Panc1 (cell line): ENCODE measurements at places on chromosomes 7 and 10.
A peak's percentile ranks its signal among the peaks of the same experiment; 100 is the strongest.

GRCh38 chr10:18554479-18554878 is 96.9 kb downstream of the NSUN6 start:
- no peak for DNase-seq
- no peaks in the 10 kb centered on the region for H3K36me3 ChIP-seq

GRCh38 chr7:50423860-50424259 is 26.3 kb downstream of the FIGNL1 start:
- H3K4me1 ChIP-seq, result no peaks in the 10 kb centered on the region
- no peak for DNase-seq
- H3K27ac ChIP-seq, result no peak overlapping the region

DNA sequence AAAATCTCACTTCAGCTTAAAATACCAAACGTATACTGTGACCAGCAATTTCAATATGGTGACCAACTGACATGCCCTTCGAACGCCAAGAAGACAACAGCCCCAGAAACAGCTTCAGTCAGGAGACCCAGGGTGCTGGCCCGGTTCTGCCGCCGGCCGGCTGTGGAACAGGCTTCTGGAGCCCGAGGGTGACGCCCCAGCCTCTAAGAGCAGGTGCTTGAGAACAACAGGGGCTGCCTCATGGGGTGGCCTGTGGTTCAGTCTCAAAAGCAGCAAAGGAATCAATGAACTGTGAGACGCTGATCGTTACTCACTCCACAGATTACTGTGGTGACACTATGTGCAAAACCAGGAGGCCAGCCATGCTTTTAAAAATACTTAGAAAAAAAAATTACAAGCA is 17.3 kb downstream of the GPER1 start:
- no peak for DNase-seq
- H3K36me3 ChIP-seq, result no peaks in the 10 kb centered on the region
- no peaks in the 10 kb centered on the region for H3K4me1 ChIP-seq
- no peaks in the 10 kb centered on the region for H3K27me3 ChIP-seq
- H3K27ac ChIP-seq, result no peak overlapping the region

DNA sequence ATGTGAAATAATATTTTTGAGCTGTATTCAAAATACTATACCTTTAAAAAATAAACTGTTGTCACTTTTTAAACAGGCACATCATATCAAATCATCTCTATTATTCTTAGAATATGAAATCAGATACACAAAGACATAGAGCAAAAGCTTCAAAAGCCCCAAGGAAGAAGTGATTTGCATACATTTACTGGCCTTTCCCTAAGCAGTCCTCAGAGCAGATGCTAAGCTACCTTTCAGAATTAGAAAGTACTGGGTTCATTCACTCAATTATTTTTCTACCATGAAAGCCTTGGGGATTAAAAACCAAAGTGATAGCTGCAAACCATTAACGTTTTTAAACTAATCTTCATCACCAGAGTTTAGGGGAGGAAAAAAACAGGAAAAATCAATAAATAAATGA is 55.8 kb upstream of the RNF148 start:
- no peak overlapping the region for H3K27ac ChIP-seq
- H3K27me3 ChIP-seq, result no peaks in the 10 kb centered on the region
- H3K36me3 ChIP-seq, result no peaks in the 10 kb centered on the region
- H3K4me1 ChIP-seq, result no peaks in the 10 kb centered on the region
- no peak overlapping the region for H3K4me3 ChIP-seq

DNA sequence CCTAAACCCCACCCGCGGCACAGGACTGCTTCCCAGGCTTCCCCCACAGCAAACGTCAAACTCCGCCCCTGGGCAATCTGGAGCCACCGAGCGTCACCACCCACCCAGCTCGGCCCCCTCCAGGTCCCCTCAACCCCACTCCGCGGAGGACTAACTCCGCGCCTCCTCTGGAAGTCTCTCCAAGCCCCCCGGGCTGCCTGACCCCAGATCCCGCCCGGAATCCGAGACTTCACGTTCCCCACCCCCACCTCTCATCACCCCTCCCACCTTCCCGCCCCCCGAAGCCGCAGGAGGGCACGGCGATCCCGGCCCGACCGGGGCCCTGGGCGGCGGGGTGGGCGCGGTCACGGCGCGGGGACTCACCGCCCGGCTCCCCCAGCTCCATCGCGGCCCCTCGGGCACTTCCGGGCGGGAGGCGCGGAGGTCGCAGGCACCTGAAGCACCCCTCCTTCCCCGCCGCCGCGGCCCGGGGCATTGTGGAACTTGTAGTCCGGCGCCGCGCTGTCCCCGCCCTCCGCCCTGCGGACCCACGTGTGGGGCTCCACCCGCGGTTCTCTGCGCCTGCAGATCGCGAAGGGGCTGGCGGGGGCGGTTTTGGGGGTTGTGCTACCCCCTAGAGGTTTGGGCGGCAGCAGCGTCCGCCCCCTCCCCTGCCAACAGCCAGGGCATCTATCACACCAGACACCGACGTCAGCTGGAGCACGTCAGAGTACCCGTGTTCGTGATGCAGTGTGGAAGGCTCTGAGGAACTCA is at the start of gene TMUB1:
Gene TMUB1, minus strand, starts transcription at position 423 of the 753 bp plus-strand sequence. CDS start 930 bp downstream, outside the sequence.
- no peak for DNase-seq
- H3K27me3 ChIP-seq, result no peaks in the 10 kb centered on the region
- peaks cover 38% of the 10 kb centered on the region for H3K4me1 ChIP-seq
- peak within 1 kb of the TSS; percentile 93 for H3K4me3 ChIP-seq

DNA sequence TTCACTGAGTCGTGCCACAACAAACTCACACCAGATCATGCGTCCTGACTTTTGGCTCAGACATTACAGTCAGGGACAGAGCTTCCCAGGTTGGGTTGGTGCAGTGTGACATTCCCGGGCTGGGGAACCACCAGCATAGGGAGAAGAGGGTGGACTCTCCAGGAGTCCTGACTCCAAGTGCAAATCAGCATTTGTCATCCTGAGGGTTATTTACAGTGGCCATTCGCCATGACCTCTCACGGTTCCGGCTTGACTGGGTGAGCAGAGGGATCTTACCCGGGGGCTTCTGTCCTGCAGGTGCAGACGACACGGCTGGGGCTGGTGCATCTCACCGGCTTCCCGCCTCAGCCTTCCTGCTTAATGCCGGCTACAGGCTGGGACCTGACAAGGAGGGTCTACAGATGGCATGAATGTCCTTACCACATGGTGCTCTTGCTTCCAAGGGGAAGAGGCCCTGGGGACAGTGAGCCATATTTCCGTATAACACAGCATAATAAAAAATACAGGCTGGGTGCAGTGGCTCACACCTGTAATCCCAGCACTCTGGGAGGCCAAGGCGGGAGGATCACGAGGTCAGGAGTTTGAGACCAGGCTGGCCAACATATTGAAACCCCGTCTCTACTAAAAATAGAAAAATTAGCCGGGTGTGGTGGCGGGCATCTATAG is 12.5 kb upstream of the INTS1 start:
- peaks cover 50% of the 10 kb centered on the region for H3K4me1 ChIP-seq
- H3K27ac ChIP-seq, result peak overlapping the region; percentile 70
- H3K4me3 ChIP-seq, result peak overlapping the region; percentile 30
- no peaks in the 10 kb centered on the region for H3K36me3 ChIP-seq

DNA sequence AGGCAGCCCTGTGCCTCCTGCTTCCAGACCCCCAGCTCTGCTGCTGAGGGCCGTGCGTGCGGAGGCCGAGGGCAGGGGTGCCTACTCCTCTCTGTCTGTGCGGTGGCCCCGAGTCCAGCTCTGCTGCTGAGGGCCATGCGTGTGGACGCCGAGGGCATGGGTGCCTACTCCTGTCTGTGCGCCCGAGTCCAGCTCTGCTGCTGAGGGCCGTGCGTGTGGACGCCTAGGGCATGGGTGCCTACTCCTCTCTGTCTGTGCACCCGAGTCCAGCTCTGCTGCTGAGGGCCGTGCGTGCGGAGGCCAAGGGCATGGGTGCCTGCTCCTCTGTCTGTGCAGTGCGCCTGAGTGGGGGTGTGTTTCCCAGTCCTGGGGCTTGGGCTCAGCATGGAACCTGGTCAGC is 142.7 kb downstream of the ZMYND11 start:
- H3K27me3 ChIP-seq, result no peaks in the 10 kb centered on the region
- H3K4me1 ChIP-seq, result no peaks in the 10 kb centered on the region
- no peaks in the 10 kb centered on the region for H3K36me3 ChIP-seq
- H3K27ac ChIP-seq, result no peak overlapping the region
